ENCODE measurements at places on chromosomes 12 and 14.
A peak's percentile ranks its signal among the peaks of the same experiment; 100 is the strongest.

- DNase-seq = no peak
Observed at GRCh38 chr14:58055497-58056010, 96.5 kb downstream of the ARMH4 start.

DNA sequence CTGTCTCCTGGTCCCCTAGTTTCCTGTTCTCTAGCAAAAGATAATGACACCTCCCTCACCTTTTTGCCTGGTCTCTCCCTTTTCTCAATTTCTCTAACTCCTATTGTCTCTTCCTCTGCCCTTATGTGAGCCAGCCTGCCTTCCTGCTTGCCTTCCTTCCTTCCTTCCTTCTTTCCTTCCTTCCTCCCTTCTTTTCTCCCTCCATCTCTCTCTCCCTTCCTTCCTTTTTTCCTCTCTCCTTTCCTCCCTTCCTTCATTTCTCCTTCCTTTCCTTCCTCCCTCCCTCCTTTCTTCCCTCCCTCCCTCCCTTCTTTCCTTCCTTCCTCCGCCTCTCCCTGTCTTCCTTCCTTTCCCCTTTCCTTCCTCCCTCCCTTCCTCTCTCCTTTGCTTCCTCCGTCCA, 45.7 kb upstream of the TBX5 start:
- no peak for DNase-seq

DNA sequence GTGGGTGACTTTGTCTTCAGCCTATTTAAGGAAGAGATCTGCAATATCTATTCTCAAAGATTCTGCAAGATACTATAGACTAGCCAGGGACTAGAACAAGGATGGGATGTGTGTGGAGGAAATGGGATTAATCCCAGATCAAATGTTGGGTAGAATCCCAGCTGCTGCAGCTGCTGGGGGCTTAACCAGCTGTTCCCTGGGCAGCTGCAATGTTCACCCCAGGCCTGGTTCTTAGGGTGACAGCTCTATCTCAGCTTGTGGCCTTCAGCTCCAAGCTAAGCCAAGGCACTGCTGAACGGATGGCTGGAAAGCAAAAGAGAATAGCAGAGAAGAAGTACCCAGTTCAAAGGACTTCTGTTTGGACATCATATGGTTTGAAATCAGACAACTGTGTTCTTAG, 10.0 kb upstream of the RHEBL1 start:
- no peak for DNase-seq

- peak; percentile 59 for DNase-seq
Observed at GRCh38 chr14:99261912-99262787, 9.8 kb downstream of the BCL11B start.

- no peak for DNase-seq
Observed at GRCh38 chr12:112798048-112798760, 6.7 kb downstream of the RPH3A start.

- no peak for DNase-seq
Observed at GRCh38 chr14:32251530-32251929, 48.5 kb upstream of the RNU6-8 start.

GRCh38 chr14:23054000-23054811, 3.1 kb downstream of the CDH24 start:
- no peak for DNase-seq
